ENCODE measurements at places on chromosomes 13 and 19. TPM values are rescaled to one million over a fixed set of nuclear protein-coding genes. Genes with fewer than 3 reads are reported as not detected.

- H3K27ac ChIP-seq, result no peak overlapping the region
- H3K4me1 ChIP-seq, result no peaks in the 10 kb centered on the region
- no peaks in the 10 kb centered on the region for H3K36me3 ChIP-seq
- no peak overlapping the region for H3K4me3 ChIP-seq
- peaks cover 5% of the 10 kb centered on the region for H3K27me3 ChIP-seq
- DNase-seq, result no peak
These were observed 27.7 kb upstream of the MBNL2 start for GRCh38 chr13:97194479-97194878.

DNA sequence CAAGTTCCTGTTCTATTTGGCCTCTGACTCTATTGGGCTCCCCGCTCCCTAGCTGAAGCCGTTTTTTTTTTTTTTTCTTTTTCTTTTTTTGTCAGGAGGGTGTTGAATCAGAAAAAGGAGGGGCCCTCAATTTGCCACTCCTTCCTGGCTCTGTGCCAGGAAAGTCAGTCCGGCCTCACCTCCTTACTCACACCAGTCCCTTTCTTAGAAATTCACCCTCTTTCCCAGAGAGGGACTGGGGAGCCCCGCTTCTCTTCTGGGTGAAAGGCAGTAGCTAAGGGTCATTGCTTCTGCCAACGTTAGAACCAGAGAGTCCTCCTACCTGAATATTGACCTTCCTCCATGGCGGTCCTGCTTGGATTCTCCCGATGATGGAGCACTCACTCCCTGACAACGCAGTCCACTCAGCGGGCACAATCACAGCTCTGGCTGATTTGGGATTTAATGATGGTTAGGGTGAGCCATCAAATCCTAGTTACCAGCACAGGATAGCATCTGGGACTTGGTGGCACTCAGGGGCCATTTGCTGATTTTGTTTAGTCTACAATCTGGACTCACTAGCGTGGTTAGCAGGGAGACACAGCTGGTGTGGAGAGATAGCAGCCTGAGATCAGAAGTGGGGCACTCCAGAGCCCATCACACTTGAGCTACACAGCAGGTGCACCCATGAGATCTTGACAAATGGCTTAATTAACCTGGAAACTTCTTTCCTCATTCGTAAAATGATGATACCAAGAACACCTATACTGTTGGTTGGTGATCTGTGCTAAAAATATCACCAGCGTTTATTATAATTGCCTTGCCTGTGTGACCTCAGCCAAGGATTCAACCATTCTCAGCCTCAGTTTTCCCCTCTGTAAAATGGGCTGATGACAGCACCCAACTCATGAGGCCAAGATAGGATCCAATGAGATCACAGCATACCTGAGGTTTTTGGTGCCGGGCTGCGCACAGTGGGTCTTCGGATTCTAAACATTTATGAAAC, 2.2 kb downstream of the FCER2 start:
- H3K4me1 ChIP-seq, result peaks cover 10% of the 10 kb centered on the region
- H3K27ac ChIP-seq, result no peak overlapping the region
- no peak for DNase-seq
- no peaks in the 10 kb centered on the region for H3K36me3 ChIP-seq

- H3K4me1 ChIP-seq, result peaks cover 4% of the 10 kb centered on the region
- no peaks in the 10 kb centered on the region for H3K36me3 ChIP-seq
- no peak overlapping the region for H3K27ac ChIP-seq
- H3K4me3 ChIP-seq, result peak overlapping the region; percentile 54
- DNase-seq, result peak; percentile 41
These were observed 12.1 kb upstream of the PEX11G start for GRCh38 chr19:7500811-7501450.

GRCh38 chr13:32639502-32640105, 53.4 kb downstream of the PDS5B start:
- no peaks in the 10 kb centered on the region for H3K36me3 ChIP-seq
- H3K4me3 ChIP-seq, result no peak overlapping the region
- H3K27me3 ChIP-seq, result no peaks in the 10 kb centered on the region
- peaks cover 34% of the 10 kb centered on the region for H3K4me1 ChIP-seq

TTC9B gene
- total RNA-seq, result not detected

GPR18 gene
- total RNA-seq, result 12.0 TPM

CLDND2 gene
- total RNA-seq, result 16.2 TPM

DHRS12 gene
- total RNA-seq, result 3.5 TPM

UGGT2 gene
- total RNA-seq, result not detected

Data from activated T-helper 1 cell treated with anti-CD3 and anti-CD28 coated beads, Interleukin-12 subunit alpha, Interleukin-12 subunit beta, Interleukin-2, Interleukin-4 antibody, amounts not matched to agents 30 ng/mL and 10 ng/mL and 1 ng/mL, durations not matched to agents 14 hours and 24 hours and 36 hours (primary cell).